ENCODE measurements at places on chromosomes 4 and X.

- no peak for DNase-seq
Observed at GRCh38 chr4:33658971-33659370, 2585.3 kb downstream of the ARAP2 start.

- DNase-seq, result no peak
Observed at GRCh38 chrX:85084770-85085393, 81.2 kb downstream of the APOOL start.

- no peak for DNase-seq
Observed at GRCh38 chr4:180913750-180914149, 1329.5 kb upstream of the TENM3 start.

- DNase-seq, result no peak
Observed at GRCh38 chr4:20490734-20491133, 209.5 kb upstream of the PACRGL start.

GRCh38 chr4:45062935-45063545 lies 336.7 kb upstream of the GNPDA2 start:
- no peak for DNase-seq

Data from activated T-cell treated with anti-CD3 and anti-CD28 coated beads for 4 hours (primary cell).